Aorta (tissue), 5 donors: ENCODE measurements at places on chromosomes 13 and 19. TPM values are rescaled to one million over a fixed set of nuclear protein-coding genes. Genes with fewer than 3 reads are reported as not detected.

The LRP3 gene
- total RNA-seq: 27.2 TPM

The CFAP97D2 gene
- total RNA-seq: not detected

The DIAPH3 gene
- total RNA-seq: 7.5 TPM

The KLK2 gene
- total RNA-seq: not detected

The CNN1 gene
- total RNA-seq: 406 TPM

The SPTBN4 gene
- 1.3 TPM for total RNA-seq

The GARIN5A gene
- total RNA-seq: not detected

- H3K4me3 ChIP-seq: no peak overlapping the region
- no peak overlapping the region for H3K27ac ChIP-seq
Measured at GRCh38 chr13:45434556-45435371, 16.6 kb upstream of the SLC25A30 start.

- H3K4me3 ChIP-seq: no peak overlapping the region
- no peaks in the 10 kb centered on the region for H3K36me3 ChIP-seq
- no peaks in the 10 kb centered on the region for H3K4me1 ChIP-seq
- H3K27me3 ChIP-seq: no peaks in the 10 kb centered on the region
- H3K27ac ChIP-seq: no peak overlapping the region
Measured at GRCh38 chr13:46926916-46927590, 30.2 kb upstream of the HTR2A start.

GRCh38 chr13:50910485-50910805 is 854 bp downstream of the RNASEH2B start:
- DNase-seq: peak; percentile 60
- H3K27ac ChIP-seq: peak overlapping the region; percentile 55
- no peaks in the 10 kb centered on the region for H3K4me1 ChIP-seq
- H3K4me3 ChIP-seq: peak overlapping the region; percentile 55
- no peaks in the 10 kb centered on the region for H3K36me3 ChIP-seq

DNA sequence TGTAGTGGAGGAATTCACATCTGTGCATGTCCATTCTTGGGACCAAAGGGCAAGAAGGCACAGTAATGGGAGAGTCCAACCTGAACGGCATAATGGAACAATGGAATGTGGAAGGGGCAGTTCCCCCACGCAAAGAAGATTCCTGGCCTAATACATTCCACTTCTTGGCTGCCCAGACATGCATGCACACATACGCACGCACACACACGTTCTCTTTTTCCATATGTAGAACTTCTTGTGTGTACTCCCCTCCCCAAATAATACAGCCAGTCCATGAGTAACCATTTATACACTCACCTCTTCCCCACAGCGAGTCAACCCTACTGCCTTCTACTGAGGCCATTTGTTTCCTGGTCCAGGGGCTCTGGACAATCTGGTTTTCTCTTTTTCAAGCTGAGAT is 6.0 kb upstream of the STK24 start:
- H3K4me1 ChIP-seq: no peaks in the 10 kb centered on the region
- H3K36me3 ChIP-seq: no peaks in the 10 kb centered on the region
- no peak overlapping the region for H3K4me3 ChIP-seq
- H3K27ac ChIP-seq: no peak overlapping the region

- H3K27me3 ChIP-seq: no peaks in the 10 kb centered on the region
- no peaks in the 10 kb centered on the region for H3K36me3 ChIP-seq
- no peaks in the 10 kb centered on the region for H3K4me1 ChIP-seq
Measured at GRCh38 chr13:80173224-80173623, 167.7 kb downstream of the SPRY2 start.

DNA sequence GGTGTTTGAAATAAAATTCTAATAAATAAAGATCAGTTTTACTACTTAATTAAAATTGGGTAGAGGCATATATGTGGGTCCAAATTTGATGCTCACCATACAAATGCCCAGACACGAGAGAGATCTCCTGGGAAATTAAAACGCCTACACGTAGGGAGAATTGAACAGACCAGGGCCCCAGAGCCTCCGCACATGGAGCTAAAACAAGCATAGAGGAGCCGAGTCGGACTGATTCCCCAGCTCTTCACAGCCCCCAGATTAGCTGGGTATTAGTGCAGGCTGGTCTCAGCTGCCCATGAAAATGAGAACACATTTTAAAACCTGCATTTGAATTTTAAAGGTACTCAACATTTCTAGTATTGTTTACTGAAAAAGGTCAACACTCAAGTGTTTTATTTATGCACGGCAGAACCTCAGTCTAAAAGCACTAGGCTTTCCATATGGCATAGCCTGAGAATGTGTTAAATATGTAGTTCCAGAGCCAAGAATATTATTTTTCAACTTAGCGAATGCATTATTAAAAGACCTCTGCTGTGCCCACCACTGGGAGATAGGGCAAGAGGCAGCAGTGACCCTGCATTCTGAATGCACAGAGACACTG is 344.8 kb downstream of the ENOX1 start:
- DNase-seq: no peak
- H3K4me3 ChIP-seq: no peak overlapping the region
- peaks cover 2% of the 10 kb centered on the region for H3K4me1 ChIP-seq
- H3K27ac ChIP-seq: no peak overlapping the region
- H3K36me3 ChIP-seq: no peaks in the 10 kb centered on the region
- no peaks in the 10 kb centered on the region for H3K27me3 ChIP-seq

DNA sequence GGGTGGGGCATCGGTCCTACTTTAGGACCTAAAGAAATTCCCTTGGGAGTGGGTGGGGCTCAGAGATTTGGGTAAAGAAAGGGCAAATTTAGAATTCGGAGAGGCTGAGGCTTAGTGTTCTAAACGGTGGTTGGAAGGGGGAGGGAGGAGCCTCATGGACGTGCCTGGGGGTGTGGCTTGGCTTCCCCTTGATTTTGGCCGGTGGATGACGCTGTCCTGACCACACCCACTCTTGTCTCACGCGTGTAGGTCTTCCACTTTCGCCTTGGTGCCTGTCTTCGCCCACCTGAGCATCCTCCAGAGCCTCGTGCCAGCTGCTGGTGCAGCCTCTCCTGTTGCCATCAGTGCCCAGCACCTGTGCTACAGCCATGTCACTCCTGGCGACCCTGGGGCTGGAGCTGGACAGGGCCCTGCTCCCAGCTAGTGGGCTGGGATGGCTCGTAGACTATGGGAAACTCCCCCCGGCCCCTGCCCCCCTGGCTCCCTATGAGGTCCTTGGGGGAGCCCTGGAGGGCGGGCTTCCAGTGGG is 1.2 kb upstream of the NUP62 start:
- peak; percentile 57 for DNase-seq
- H3K27me3 ChIP-seq: no peaks in the 10 kb centered on the region
- H3K4me1 ChIP-seq: no peaks in the 10 kb centered on the region
- H3K4me3 ChIP-seq: no peak overlapping the region
- no peaks in the 10 kb centered on the region for H3K36me3 ChIP-seq
- H3K27ac ChIP-seq: no peak overlapping the region

GRCh38 chr19:47215581-47215980 is 15.4 kb downstream of the BBC3 start:
- H3K27ac ChIP-seq: no peak overlapping the region
- no peaks in the 10 kb centered on the region for H3K4me1 ChIP-seq
- H3K27me3 ChIP-seq: no peaks in the 10 kb centered on the region
- no peak overlapping the region for H3K4me3 ChIP-seq

GRCh38 chr19:9076901-9077300 is 10.0 kb upstream of the OR1M1 start:
- H3K4me1 ChIP-seq: no peaks in the 10 kb centered on the region

- H3K27me3 ChIP-seq: no peaks in the 10 kb centered on the region
- H3K36me3 ChIP-seq: no peaks in the 10 kb centered on the region
- peaks cover 2% of the 10 kb centered on the region for H3K4me1 ChIP-seq
- peak; percentile 80 for DNase-seq
Measured at GRCh38 chr13:30869491-30869890, 36.6 kb upstream of the MEDAG start.

DNA sequence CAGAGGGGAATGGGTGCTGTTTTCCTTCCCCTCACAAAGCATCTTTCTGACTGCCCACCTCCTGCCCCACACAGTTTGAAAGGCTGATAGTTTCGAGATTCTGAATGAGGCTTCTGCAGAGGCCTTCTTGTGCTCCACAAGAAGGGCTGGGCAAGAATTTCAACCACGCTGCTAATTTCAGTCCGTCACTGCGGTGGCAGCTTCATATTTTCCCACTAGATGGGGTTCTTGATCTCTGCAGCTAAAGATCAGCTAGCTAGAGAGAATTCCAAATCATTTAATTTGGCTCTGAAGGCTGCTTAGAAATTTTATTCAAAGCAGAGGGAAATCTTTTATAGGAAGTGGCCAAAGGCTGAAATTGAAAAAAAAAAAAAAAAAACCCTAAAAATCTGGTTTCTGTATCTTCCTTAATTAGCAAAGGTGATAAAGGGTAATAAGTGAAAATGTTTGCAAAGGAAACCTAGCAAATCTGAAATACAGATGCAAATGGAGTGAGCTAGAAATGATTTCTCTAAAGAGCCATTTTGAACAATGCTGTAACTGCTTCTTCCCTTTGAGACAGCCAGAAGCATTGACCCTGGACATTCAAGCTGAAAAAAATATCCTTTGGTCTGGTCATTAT is 38.0 kb upstream of the C13orf42 start:
- no peak overlapping the region for H3K4me3 ChIP-seq
- no peak for DNase-seq
- H3K36me3 ChIP-seq: no peaks in the 10 kb centered on the region
- peaks cover 2% of the 10 kb centered on the region for H3K27me3 ChIP-seq
- no peaks in the 10 kb centered on the region for H3K4me1 ChIP-seq

DNA sequence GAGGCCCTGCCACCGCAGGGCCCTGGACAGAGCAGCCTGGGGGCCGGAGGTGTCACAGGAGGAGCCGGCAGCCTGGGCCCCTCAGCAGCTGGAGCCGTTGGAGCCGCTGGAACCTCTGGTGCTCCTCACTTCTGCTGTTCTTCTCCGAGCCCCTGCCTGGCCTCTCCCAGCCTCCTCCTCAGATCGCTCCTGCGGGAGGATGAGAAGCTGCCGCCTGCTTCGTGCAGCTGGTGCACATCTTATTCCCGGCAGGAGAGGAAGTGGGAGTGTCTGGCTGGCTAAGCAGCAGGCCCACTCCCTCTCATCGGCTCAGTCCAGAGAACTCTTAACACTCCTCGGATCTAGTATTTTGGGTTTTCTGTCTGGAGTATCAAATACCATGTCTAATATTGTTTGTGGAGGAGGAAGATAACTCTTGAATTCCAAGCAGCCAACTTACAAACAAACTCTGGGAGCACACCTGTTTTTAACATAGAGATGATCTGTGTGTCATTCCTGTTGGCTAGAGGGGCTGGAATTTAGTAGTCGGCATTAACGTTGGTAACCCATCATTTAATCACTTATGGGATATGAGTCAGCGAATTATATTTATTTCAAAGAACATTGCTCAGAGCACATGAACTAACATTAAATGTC is 37.1 kb upstream of the RNF113B start:
- H3K4me1 ChIP-seq: no peaks in the 10 kb centered on the region
- H3K27ac ChIP-seq: no peak overlapping the region
- DNase-seq: no peak

DNA sequence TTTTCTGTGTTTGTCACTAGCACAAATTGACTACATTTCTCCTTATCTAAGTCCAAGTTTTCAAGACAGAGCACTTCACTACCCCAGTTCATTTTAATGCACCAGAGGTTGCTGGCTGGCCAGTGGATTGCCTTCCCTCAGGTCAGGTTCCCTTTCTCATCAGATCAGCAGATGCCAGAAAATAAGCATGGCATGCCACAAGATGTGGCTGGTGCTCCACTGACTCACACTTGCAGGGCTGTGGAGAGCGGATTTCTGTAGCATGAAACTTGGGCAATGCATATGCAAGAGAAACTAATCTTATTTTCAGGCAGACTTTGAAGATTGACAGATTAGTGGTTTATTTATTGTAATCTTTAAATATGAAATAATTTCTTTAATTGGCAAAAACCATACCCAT is 79.5 kb downstream of the RUBCNL start:
- no peaks in the 10 kb centered on the region for H3K36me3 ChIP-seq

DNA sequence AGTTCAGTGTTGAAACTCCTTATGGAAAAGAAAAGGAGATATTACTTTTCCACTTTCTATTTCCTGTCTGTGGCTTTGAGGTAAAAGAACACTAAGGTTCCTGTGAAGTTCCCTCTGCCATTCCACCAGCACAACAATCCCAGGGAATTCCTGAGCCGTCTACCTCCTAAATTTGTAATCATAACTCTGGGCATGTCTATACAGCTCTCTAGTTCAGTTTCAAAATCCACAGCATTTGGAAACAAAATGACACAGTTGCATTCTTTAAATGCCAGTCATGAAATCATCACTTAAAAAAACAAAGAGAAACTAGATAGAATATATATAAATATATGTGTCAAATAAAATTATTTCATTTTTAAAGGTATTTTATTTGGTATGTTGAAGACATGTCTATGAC is 9.0 kb upstream of the THSD1 start:
- no peak overlapping the region for H3K4me3 ChIP-seq
- no peak for DNase-seq
- no peaks in the 10 kb centered on the region for H3K27me3 ChIP-seq
- H3K4me1 ChIP-seq: no peaks in the 10 kb centered on the region
- H3K27ac ChIP-seq: no peak overlapping the region

DNA sequence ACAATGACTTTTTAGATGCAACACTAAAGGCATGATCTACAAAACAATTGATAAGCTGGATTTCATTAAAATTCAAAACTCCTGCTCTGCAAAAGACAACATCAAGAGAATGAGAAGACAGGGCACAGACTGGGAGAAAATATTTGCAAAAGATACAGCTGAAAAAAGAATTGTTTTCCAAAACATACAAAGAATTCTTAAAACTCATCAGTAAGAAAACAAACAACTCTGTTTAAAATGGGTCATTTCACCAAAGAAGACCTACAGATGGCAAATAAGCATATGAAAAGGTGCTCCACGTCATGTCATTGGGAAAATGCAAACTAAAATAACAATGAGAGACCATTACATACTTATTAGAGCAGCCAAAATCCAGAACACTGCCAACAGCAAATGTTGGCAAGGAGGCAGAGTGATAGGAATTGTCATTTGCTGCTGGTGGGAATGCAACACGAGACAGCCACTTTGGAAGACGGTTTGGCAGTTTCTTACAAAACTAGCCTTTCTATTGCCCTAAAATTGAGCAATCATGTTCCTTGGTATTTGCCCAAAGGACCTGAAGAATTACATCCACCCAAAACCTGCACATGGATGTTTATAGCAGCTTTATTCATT is 39.2 kb downstream of the FLT1 start:
- DNase-seq: no peak
- no peak overlapping the region for H3K4me3 ChIP-seq
- no peak overlapping the region for H3K27ac ChIP-seq
- H3K4me1 ChIP-seq: no peaks in the 10 kb centered on the region

GRCh38 chr19:40982594-40983101 is 8.4 kb upstream of the CYP2B6 start:
- no peak overlapping the region for H3K27ac ChIP-seq
- H3K4me1 ChIP-seq: no peaks in the 10 kb centered on the region
- H3K36me3 ChIP-seq: no peaks in the 10 kb centered on the region
- H3K27me3 ChIP-seq: no peaks in the 10 kb centered on the region

GRCh38 chr13:99418103-99418842 is 83.0 kb upstream of the TM9SF2 start:
- no peaks in the 10 kb centered on the region for H3K27me3 ChIP-seq
- H3K36me3 ChIP-seq: no peaks in the 10 kb centered on the region
- H3K27ac ChIP-seq: no peak overlapping the region
- DNase-seq: no peak
- H3K4me1 ChIP-seq: no peaks in the 10 kb centered on the region
- no peak overlapping the region for H3K4me3 ChIP-seq
